NT2/D1 (cell line): ENCODE measurements at places on chromosomes 12 and 14.

GRCh38 chr12:13154831-13155230 is 41.7 kb upstream of the EMP1 start:
- no peak for DNase-seq

DNA sequence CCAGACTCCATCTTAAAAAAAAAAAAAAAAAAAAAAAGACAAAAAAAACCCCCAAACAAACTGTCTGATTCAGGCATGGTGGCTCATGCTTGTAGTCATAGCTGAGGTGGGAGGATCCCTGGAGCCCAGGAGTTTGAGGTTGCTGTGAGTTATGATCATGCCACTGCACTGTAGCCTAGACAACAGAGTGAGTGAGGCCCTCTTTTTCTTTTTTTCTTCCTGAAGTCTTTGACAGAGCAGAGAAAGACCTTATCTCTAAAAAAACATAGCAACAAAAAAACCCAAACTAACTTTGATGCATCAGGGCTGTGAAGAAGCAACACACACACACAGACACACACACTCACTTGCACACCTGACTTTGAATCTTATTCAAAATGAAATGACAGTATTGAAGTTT is 7.7 kb upstream of the AMN1 start:
- DNase-seq: no peak

DNA sequence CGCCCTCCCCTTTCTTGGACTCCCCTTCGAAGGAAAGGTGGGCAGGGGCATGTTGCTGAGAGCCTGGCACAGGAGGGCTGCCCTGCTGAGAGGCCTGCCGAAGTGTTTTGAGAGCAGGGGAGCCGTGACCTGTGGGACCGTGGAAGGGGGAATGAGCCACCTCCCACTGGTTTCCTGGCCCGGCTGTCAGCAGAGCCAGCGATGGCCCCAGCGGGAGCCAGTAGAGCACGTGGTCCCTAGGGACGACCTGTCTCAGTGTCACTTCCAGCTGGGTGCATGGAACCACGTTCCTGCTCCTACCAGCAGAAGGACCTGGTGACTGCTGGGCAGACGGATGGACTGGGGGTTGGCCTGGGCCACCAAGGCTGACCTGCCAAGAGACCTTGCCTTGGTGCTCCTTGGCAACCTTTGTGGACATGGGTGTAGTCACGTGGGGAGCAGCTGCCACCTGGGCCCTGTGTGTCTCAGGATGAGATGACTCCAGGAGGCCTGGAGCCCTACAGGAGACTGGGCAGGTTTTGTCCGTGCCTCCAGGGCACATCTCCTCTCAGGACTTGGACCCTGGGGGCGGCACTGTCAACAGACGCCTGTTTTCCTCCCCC is 34.6 kb downstream of the BEGAIN start:
- no peak for DNase-seq

- DNase-seq: no peak
Measured at GRCh38 chr12:55700255-55701018, 7.3 kb downstream of the ITGA7 start.

- no peak for DNase-seq
Measured at GRCh38 chr14:83085136-83085535, 1551.5 kb upstream of the SEL1L start.

DNA sequence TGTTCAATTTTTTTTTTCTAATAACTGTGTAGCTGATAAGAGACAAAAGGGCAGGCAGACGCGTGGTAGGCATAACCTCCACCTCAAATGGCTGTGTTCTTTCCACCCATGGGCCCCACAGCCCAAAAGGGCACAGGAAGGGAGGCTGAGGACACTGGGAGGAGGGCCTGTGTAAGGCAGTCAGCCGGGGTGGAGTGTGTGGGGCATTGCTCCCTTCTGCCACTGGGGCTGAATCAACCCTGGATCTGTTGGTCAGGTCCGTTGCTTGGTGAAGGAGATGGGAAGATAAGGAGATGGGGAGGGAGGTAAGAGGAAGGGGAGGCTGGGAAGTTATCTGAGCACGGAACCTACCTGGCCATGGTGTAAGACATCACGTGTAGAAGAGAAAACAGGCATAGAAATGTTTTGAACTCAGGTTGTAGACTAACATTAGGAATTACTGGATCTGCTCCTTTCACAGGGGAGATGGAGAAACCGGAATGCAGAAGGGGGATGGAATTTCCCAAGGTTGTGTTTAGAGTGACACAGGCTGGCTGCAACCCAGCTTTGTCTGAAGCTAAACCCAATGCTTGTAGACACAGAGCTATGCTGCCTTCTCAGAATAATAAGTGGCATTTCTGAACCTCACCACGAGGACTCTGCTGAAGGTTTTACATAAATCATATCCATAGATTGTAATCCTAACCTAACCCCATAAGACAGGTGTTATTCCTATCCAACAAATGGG is 138.5 kb upstream of the NOS1 start:
- no peak for DNase-seq

DNA sequence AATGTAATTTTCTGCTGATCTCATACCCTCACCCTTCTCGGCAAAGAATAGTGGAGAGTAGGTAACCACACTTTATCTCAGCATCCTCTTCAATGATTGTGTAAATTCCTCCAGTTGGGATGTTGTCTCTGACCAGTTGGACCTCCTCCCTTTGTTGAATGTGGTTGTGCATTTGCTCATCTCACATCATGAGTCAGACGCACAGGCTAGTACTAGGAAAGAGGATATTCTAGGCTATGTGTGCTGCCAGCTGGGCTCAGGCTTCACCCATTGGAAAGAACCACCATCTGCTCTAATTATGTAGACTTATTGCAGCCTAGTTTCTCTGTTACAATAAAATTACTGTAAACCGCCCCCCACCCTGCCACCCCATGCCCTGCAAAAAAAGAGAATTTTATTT is 90.3 kb downstream of the LMO3 start:
- DNase-seq: no peak

- DNase-seq: no peak
Measured at GRCh38 chr12:75672200-75672599, 160.8 kb upstream of the KRR1 start.

DNA sequence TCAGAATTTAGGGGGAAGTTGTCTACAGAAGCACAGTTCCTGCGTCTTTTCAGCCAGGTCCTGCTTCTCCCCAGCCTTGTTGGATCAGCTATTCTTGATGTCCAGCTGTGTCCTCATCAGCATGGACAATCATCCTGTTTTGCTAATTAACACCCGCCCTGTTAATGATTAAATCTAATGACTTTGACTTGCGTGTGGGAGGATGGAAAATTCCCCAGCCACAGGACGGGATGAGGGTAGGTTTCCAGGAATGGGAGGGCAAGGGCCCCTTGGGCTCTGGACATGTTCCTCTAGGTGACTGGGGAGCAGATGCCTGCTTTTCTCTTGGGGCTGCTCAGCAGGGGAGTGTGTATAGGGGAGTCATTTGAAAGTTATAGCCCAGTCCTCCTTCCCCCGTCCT is 5.3 kb upstream of the PPP1R1A start:
- DNase-seq: no peak

- no peak for DNase-seq
Measured at GRCh38 chr12:48943221-48943620, 14.1 kb downstream of the ARF3 start.

- no peak for DNase-seq
Measured at GRCh38 chr14:101328412-101329028, 232.8 kb upstream of the DIO3 start.

DNA sequence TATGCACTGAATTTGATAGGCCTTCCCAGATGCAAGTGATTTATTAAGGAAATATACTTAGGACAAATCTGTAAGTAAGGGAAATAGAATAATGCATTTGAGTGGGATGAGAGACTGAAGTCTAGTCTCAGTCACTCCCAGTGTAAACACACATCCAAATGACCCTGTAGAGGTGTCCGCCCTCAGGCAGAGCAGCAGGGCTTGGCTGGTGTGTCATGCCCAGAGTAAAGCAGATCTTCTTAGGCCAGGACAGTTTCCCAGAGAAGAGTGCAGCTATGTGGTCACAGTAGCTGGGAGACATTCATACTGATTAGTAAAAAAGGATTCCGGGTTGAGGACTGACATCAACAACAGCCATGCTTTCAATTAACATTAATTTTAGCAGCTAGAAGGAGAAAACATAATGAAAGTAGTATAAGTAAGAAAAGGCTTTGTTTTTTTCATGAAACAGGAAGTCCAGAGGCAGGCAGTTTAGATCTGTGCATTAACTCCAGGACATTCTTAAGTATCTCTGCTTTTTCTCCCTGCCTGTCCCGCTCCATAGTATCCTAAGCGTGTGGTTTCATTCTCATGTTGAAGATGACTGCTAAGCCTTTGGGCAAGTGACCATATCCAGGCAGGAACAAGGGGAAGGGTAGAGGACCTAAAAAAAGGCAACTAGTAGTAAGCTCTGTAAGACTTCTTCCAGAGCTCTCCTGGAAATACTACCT is 35.7 kb downstream of the CNTN1 start:
- DNase-seq: no peak

DNA sequence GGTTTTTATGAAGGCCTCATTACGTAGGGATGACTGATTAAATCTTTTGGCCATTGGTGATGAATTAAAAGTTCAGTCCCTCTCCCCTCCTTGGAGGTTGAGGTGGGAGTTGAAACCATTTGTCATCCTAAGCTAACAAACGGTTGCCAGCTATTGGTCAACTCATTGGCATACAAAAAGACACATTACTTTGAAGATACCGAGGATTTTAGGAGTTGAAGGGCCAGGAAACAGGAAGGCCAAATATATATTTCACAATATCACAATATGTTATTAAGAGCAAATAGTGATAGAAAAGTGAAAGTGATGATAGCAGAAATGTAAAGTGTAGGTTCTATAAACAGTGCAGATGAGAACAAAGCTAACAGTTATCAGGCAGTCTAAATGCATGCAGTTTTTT is 24.4 kb downstream of the RCOR1 start:
- DNase-seq: no peak

GRCh38 chr12:116241157-116241759 is 36.2 kb downstream of the MED13L start:
- no peak for DNase-seq

DNA sequence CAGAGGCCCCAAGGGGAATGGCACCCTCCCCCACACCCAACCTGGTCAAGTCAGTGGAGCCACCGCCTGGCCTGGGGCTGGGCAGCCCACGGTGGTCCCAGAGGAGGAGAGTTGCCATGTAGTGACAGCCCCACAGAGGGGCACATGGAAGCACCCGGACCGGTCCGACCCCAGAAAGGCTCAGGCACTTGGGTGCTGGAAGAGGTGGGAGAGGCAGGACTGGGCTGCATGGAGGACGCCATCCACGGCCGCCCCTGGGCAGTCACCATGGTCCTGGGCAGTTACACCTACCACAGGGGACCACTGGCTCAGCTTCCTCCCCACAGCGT is 37.9 kb upstream of the TMEM179 start:
- no peak for DNase-seq

DNA sequence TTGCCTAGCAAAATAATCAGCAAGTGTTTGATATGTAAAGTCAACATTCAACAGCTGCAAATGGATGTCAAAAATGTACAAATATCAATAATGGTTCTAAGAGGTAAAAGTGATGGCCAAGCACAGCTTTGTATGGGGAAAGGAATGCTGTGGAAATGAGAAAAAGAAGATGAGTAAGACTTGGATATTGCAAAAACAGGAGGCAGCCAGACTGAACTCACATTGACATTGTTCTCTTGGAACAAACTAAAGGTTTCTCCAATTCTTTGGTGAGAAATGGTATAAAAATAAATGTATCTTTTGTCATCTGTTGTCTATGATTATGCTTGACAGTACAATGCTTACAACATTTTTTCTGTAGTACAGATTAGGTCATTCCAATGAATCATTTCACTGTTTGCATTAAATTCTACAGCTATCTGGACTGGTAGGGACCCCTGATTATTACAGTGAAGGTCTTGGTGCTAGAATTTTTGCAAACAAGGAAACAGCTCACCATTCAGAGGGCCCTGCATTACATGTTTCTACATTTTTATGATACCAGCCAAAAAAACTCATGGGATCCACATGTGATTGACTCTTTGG is 465.7 kb downstream of the NOVA1 start:
- DNase-seq: no peak

DNA sequence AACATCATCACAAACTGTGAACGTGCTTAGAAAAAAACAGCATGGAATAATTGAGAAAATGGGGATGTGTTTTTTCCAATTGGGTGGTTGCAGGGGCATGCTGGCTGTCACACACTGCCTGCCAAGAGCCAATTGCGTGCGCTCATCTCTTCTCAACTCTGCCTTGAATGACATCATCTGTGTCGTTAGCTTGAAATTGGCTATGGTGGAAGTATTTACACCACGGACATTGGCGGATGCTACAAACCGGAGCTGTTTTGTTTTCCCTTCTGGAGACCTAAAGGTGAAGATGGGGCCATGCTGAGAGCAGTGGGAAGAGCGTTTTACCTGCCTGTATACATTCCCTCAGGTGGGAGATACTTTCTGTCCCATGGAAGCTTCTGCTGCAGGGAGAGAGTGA is 71.5 kb downstream of the PRMT8 start:
- no peak for DNase-seq

DNA sequence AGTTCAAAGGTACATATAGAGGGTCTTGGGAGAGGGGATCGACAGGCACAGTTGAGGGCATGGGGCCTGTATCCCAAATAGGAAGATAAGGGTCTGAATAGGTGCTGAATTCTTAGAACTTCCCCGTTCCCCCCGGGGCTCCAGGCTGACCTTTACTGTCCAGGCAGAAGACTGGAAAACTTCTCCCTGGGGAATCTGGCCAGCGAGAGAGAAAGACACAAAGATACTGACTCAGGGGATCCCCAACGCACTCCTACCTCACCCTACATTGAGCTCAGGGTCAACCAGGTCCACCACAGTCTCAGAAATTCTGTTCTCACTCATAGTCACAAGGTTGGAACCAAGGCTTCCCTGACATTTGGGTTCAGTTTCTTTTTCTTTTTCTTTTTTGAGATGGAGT is 46.2 kb downstream of the ACACB start:
- no peak for DNase-seq

GRCh38 chr12:47035484-47035883 is 43.9 kb upstream of the PCED1B start:
- DNase-seq: no peak

DNA sequence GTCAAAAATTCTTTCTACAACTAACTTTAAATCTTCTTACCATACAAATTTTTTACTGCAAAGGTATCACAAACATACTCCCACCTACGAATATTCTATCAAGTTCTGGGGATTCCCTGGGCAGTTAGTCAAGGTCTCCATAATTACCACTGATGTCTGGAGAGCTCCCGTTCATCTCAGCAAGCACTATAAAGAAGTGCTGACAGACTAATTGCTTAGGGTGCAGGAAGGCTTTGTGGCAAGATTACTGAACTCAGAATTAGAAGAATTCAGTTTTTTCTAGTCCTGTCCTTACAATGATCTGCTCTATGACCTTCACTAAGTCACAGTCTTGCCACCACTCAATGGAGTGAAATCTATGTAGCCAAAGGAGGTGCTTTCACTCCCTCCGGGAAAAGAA is 61.5 kb downstream of the DUSP16 start:
- DNase-seq: no peak
